Ecto neural progenitor cell (in vitro differentiated cells): ENCODE measurements at places on chromosomes 6 and 20.

- no peak for DNase-seq
Measured at GRCh38 chr6:72783666-72784065, 161.8 kb downstream of the KCNQ5 start.

- no peak for DNase-seq
Measured at GRCh38 chr6:100796049-100796823, 84.9 kb downstream of the ASCC3 start.

- DNase-seq: no peak
Measured at GRCh38 chr6:63819831-63820230, 184.2 kb downstream of the PHF3 start.

DNA sequence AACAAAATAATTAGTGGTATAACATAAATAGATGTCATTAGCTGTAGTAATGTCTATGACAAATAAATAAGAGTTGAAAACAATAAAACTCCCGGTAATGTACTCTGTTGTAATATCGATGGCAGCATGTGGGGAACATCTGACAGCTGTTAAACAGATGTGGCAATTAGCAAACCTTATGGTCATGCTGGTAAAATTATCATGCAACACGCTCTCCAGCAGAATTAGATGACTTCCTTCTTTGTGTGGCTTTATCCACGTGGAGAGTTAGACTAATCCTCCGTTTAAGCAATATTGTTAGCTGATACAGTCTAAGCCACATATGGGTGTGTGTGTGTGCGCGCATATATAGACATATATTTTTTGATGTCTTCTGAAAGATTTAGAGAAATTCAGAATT is 77.7 kb upstream of the ZFP64 start:
- no peak for DNase-seq

- no peak for DNase-seq
Measured at GRCh38 chr6:112321941-112322424, 25.1 kb upstream of the RFPL4B start.

DNA sequence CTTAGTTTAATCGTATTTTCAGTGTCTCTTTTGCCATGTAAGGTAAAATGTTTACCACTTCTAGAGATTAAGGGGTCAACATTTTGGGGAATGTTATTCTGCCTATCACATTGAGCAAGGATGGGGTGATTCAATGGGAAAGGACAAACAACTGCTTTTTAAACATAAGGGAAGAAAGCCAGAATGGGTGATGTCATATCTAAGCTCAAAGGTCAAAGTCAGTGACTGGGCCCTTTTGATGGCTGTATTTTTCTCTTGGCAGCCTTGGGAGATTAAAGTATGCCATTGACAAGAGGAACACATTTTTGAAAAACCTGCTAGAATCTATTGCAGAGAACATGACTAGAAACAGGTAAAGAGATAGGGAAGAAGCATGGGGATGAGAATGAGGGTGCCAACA is 477.3 kb upstream of the IRAK1BP1 start:
- DNase-seq: no peak

- DNase-seq: no peak
Measured at GRCh38 chr20:5065879-5066383, 53.8 kb downstream of the PCNA start.

GRCh38 chr6:73984571-73985210 is 288.7 kb downstream of the CD109 start:
- no peak for DNase-seq

DNA sequence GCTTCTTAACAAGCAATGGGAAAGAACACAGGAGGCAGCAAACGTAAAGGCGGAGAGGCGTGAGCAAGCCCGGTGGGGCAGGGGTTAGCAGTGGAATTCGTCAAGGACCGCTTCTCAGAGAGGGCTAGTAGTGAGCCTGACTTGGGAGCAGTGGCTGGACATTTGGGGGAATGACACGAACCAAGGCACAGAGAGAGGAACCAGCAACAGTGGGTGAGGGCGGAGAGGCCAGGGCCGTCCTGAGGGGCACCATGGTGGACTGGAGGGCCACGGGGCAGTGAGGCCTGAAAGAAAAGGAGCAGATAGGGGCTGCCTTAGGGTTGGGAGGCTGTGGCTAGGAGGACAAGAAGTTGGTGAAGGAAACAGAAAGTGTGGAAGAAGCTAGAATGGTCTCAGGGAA is 12.1 kb upstream of the ARID1B start:
- DNase-seq: no peak

DNA sequence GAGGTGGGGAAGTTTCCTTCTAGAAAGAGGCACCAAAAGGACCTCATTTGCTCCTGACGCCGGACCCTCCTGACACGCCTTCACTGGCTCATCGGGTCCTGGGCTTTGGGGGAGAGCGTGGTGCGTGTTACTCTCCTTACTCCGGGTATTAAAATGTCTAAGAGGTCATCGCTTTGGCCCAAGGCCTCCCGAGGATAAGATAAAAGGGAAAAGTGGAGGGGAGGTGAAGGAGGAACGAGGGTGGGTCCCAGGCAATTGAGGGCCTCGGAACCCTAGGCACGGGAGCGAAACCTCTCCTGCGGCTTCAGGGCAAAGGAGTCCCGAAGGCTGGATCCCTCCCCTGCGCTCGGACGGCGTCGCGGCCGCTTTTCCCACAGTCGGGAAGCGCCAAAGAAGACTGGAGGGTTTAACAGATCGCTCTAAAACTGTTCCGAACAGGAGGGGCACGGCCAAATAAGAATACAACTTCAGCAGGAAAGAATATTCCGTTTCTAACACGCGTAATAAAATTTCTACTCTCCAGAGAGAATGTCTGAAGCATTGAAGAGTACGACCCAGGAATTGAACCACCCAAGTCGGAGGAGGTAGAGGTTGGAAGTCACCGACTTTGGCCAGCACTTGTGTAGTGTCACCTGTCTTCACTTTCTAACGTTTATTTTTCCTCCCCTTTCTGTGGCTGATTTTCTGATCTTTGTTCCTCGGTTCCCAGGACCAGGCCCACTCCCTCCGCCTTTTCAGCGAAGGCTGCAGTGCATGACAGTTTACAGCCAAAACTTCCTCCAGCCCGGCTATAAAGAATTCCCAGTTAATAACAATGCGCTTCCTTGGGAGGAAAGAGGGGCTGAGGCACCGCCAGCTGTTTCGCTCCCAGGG is 2.1 kb upstream of the TBXT start:
- DNase-seq: peak; percentile 52

DNA sequence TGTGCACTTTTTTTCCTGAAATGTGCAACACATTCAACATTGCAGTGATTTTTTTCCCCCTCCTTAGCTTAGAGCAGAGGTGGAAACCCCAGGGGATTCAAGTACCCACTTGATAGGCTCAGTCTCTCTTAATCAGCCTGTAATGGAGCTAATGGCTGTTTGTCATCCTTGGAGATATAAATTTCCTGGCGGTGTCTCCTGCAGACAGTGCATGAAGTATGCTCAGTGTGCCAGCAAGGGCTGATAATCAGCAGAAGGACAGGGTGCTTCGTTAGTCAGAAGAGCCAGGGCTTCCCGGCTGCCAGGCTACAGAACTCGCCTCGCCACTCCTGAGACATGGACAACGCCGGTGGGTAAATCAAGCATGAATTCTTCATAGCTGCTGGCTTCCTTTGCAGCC is 69.8 kb upstream of the PHACTR2 start:
- DNase-seq: no peak

DNA sequence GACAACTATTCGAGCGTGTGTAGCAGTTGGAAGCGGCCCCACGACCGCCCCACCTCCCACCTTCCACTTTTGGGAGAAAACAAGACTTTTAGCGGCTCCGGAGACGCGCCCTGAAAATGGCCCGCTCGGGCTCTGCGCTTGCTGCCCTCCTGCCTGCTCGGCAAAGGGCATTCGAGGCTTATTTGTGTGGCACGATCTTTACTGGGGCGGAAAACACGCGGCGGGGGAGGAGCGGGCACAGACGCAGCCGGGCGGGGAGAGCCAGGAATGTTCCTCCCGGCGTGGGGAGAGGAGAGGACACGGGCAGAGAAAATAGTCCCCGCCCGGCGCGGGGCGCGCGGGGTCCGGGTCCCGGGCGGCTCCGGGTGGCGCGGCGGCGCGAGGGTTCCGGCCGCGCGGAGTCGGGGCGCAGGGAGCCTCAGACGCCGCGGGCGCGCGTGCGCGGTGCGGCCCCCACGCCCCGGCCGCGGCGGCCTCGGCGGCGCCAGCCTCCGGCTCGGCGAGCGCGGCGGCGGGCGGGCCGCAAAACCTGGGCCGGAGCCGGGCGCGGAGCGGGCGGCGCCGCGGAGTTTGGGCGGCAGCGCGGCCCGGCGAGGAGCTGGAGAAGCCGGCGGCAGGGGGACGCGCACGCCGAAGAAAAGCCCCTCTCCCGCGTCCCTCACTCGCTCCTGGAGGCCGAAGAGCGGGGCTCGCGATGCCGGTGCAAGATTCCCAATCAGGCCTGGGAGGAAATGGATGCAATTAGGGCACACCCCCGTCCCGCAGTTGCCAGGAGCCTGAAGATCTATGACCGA is 90.0 kb upstream of the ARID1B start:
- DNase-seq: peak; percentile 80

- no peak for DNase-seq
Measured at GRCh38 chr6:67971812-67972211, 663.3 kb upstream of the ADGRB3 start.

GRCh38 chr20:21681234-21681921 is 24.1 kb upstream of the PAX1 start:
- DNase-seq: no peak

- no peak for DNase-seq
Measured at GRCh38 chr20:61037498-61037897, 214.6 kb upstream of the CDH4 start.

DNA sequence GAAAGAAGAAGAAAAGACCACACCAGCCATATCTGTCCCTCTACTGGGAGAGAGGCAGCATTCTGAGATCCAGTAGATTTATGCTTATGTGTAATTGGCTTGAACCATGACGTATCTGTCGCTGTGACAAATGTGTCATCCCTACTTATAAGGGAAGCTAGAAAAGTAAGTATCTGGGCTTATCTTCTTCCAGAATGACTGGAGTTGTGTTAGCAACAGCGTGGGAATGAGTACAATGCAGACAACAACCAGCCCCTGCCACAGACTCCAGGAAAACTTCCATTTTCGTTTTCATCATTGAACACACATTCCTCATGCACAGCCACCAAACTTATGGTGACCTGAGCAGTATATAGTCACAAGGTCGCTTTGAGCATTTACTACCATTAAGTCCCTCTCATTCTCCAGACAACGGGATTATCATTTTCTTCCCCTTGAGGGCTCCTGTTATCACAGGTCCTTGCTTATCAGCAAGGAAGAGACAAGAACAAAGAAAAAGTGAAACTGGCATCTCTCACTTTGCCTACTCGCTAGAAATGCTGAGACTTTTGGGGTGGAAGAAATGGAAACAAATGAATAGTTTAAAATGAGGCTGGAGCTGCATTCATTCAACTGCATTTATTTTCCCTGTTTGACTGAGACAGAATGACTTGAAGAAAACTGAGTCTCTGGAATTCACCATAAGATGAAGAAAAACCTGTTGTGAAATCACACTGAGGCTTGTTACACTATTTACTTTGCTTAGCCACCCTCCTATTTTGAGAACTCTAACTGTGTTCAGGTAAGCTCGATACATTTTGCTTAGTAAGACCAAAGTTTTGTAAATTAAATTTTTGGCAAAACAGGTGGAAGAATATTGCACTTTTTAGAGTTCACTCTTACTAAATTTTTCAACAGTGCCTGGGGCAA is 149.3 kb upstream of the FOXQ1 start:
- no peak for DNase-seq

- DNase-seq: no peak
Measured at GRCh38 chr6:5898102-5898501, 108.6 kb downstream of the NRN1 start.

DNA sequence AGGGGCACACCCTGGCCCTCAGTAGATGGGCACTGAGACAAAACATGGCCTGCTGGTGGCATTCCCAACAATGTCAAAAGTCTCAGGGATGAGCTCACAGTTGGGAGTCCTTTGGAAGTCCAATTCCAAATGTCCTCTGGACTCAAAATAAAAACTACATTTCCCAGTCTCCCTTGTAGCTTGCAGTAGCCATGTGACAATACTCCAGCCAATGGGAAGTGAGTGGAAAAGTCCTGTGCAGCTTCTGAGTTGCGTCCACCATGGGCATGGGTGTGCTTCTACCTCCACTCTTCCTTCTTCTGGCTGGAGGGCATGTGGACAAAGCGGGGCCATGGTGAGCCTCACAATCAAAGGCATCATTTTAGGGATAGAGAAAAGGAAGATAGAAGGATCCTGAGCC is 5.8 kb upstream of the ADAM33 start:
- no peak for DNase-seq

DNA sequence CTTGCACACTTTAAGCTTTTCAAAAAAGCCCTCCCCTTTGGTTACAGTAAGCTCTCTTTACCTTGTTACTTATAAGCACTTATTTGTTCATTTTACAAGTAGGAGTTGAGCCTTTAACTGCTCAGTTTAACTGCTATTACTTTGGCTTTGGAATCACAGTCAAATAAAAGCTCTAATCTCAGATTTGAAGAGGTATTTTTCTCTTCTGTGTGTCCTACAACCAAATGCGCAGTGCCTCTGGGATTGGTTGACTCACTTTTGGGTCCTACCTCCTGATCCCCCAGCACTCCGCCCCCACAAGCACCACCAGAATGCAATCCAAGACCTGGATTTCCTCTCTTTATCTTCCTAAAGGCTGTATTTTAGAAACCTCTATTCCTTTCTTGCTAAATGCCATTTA is 2.5 kb downstream of the NCOA7 start:
- no peak for DNase-seq

- DNase-seq: no peak
Measured at GRCh38 chr6:155378276-155378675, 64.0 kb upstream of the TFB1M start.

DNA sequence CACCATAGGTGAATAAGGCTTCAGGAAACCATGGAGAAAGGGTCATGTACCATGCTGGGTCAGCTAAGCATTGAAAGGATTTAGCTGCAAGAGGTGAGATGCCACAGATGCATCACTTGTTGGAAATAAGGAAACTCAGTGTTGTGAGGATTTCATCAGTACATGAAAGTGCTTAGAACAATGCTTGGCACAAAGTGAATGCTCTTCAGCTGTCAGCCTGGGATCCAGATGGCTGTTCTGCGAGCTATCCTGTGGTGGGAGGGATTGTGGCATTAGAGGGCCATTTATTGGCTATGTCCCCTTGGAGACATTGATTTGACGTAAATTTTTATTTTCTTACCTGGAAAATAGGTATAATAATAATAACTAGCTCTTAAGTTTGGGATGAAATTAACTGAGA is 53.0 kb downstream of the ELOVL2 start:
- DNase-seq: no peak

- no peak for DNase-seq
Measured at GRCh38 chr20:49878977-49879376, 36.4 kb downstream of the SPATA2 start.
